Fibroblast of lung (primary cell): ENCODE measurements at places on chromosomes 5 and 9.

DNA sequence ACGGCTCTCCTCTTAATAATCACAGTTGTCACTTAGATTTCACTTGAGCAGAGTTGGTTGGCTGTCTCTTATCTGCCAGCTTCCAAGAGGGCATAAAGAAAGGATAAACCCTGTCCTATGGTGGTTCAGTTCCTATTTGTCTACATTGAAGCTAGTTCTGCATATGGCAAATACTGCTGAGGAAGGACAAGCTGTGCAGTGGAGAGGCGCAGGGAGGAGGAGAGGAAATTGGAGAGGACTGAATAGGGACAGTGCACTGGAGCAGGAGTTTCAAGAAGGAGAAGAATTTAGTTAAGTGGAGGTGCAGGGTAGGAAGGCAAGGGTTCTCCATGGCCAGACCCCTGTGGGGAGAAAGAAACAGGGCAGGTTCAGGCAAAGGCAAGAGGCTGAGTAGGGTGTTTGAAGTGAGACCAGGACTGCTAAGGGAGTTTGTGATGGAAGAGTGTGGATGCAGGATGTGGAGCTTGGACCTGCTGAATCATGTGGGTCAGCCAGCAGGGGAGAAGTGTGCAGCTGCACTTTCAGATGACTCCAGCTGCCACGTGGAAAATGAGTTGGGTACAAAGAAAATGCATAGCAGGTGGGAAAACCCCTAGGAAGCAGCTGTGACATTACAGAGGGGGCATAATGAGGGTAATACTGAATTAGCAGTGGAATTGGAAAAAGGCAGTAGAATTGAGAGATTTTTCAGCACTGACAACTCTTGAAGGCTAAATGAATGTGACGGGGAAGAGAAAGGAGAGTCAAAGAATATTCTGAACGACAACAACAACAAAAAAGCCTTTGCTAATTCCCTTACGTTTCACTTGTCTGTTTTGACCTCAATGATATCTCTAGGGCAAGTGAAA is 66.8 kb downstream of the MAMDC2 start:
- DNase-seq: peak; percentile 64
- no peaks in the 10 kb centered on the region for H3K27me3 ChIP-seq
- no peaks in the 10 kb centered on the region for H3K36me3 ChIP-seq
- no peak overlapping the region for H3K27ac ChIP-seq
- H3K4me1 ChIP-seq: peaks cover 7% of the 10 kb centered on the region

DNA sequence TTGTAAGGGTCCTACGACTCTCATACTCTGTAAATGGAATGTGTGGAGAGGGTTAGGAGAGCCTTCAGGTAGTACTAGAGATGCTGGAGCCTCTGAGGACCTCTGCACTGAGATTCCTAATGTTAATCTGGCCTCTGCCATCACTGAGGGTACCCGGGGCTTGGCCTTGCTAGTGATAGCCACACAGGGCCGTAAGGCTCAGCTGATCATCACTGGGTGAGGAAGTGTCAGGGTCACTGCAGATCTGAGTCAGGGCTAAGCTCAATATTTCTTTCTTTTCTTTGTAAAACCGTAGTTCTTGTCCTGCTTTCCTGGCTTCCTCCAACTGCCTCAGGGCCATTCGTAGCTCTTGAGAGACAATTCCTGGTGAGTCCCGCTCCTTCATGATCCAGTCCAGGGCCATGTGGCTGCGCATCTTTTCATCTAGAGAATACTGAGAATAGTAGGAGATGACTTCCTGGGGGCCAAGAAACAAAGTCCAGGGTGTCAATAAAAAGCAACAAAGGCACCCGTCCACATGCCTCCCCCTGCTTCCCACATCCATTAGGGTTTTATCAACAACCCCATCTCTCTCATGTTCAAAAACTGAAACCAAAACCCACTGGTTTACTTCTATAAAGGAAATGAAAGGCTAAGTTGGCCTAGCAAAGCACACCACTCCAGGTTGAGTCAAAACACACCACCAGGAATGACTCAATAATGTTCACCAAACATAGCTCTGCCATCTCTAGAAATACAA is 47.7 kb downstream of the LIX1 start:
- no peaks in the 10 kb centered on the region for H3K36me3 ChIP-seq
- H3K4me1 ChIP-seq: no peaks in the 10 kb centered on the region
- H3K4me3 ChIP-seq: no peak overlapping the region
- H3K27ac ChIP-seq: no peak overlapping the region
- peaks cover 4% of the 10 kb centered on the region for H3K27me3 ChIP-seq

DNA sequence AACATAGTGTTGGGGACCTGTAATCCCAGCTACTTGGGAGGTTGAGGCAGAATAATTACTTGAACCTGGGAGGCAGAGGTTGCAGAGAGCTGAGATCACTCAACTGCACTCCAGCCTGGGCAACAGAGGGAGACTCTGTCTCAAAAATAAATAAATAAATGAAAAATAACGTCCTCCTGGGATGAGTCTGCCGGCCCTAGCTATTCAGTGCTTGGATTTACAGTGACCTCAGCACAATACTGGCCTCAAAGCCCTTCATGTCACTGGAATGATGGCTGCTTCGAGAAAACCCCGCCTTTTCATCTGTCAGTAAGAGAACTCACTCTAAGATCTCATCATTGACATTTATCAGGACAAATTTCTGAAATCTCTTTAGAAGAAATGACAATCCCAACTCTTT is 35.5 kb downstream of the SOX30 start:
- H3K27ac ChIP-seq: no peak overlapping the region
- H3K4me3 ChIP-seq: no peak overlapping the region
- no peaks in the 10 kb centered on the region for H3K36me3 ChIP-seq
- H3K27me3 ChIP-seq: no peaks in the 10 kb centered on the region
- H3K4me1 ChIP-seq: no peaks in the 10 kb centered on the region

GRCh38 chr5:126552614-126553013 is 42.4 kb downstream of the ALDH7A1 start:
- no peaks in the 10 kb centered on the region for H3K4me1 ChIP-seq
- H3K4me3 ChIP-seq: no peak overlapping the region
- no peaks in the 10 kb centered on the region for H3K27me3 ChIP-seq
- no peaks in the 10 kb centered on the region for H3K36me3 ChIP-seq

GRCh38 chr9:75918154-75918553 is 27.7 kb downstream of the PCSK5 start:
- H3K4me3 ChIP-seq: no peak overlapping the region
- no peaks in the 10 kb centered on the region for H3K27me3 ChIP-seq
- DNase-seq: no peak
- H3K4me1 ChIP-seq: no peaks in the 10 kb centered on the region
- H3K27ac ChIP-seq: no peak overlapping the region

GRCh38 chr9:76987594-76988200 is 31.8 kb upstream of the FOXB2 start:
- peak; percentile 49 for DNase-seq
- H3K27ac ChIP-seq: no peak overlapping the region
- H3K4me3 ChIP-seq: no peak overlapping the region
- peaks cover 4% of the 10 kb centered on the region for H3K27me3 ChIP-seq

DNA sequence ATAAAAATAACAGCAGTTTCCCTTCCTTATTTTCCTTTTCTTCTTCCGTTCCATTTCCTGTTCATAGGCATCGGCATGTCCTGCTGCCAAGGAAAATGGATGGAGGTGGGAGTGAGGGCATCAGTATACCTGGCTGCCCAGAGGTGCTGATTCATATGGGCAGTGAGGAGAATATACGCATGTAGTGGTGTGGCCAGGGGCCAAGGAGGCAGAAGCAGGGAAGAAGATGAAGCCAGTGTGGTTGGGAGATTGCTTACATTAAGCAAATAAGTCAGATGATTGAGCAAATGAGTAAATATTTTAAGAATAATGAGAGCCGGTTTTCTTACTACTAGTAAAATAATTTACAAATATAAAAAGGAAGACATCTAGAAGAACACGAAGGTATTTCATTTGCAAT is 344.9 kb upstream of the PAPPA start:
- no peak overlapping the region for H3K27ac ChIP-seq
- peaks cover 6% of the 10 kb centered on the region for H3K4me1 ChIP-seq
- DNase-seq: peak; percentile 76
- no peaks in the 10 kb centered on the region for H3K27me3 ChIP-seq
- no peaks in the 10 kb centered on the region for H3K36me3 ChIP-seq

GRCh38 chr5:176733406-176734262 is 76.7 kb upstream of the UNC5A start:
- DNase-seq: no peak
- no peaks in the 10 kb centered on the region for H3K4me1 ChIP-seq
- no peak overlapping the region for H3K4me3 ChIP-seq
- H3K27ac ChIP-seq: no peak overlapping the region
- no peaks in the 10 kb centered on the region for H3K36me3 ChIP-seq

GRCh38 chr9:94150279-94150828 is 66.1 kb downstream of the PTPDC1 start:
- no peak overlapping the region for H3K4me3 ChIP-seq
- H3K27me3 ChIP-seq: no peaks in the 10 kb centered on the region
- no peak overlapping the region for H3K27ac ChIP-seq
- no peaks in the 10 kb centered on the region for H3K36me3 ChIP-seq
- no peaks in the 10 kb centered on the region for H3K4me1 ChIP-seq
- DNase-seq: no peak

- no peak for DNase-seq
- no peaks in the 10 kb centered on the region for H3K36me3 ChIP-seq
- no peak overlapping the region for H3K27ac ChIP-seq
- no peaks in the 10 kb centered on the region for H3K4me1 ChIP-seq
These were observed 248.6 kb downstream of the CTNND2 start for GRCh38 chr5:11655681-11656080.
